ENCODE measurements at places on chromosomes 4 and X.

GRCh38 chrX:21948897-21949578, 8.5 kb downstream of the SMS start:
- DNase-seq, result no peak

- no peak for DNase-seq
Measured at GRCh38 chr4:10353110-10353509, 104.1 kb downstream of the ZNF518B start.

- DNase-seq, result no peak
Measured at GRCh38 chr4:145177906-145178538, 2.4 kb downstream of the OTUD4 start.

GRCh38 chrX:55389376-55389775, 62.6 kb upstream of the MAGEH1 start:
- DNase-seq, result no peak

GRCh38 chr4:184616633-184617551, 32.4 kb downstream of the CASP3 start:
- DNase-seq, result no peak
